ENCODE measurements at places on chromosomes 7 and 10. TPM values are rescaled to one million over a fixed set of nuclear protein-coding genes. Genes with fewer than 3 reads are reported as not detected.

GRCh38 chr10:32317795-32318357 lies 29.1 kb downstream of the EPC1 start:
- DNase-seq: no peak

DNA sequence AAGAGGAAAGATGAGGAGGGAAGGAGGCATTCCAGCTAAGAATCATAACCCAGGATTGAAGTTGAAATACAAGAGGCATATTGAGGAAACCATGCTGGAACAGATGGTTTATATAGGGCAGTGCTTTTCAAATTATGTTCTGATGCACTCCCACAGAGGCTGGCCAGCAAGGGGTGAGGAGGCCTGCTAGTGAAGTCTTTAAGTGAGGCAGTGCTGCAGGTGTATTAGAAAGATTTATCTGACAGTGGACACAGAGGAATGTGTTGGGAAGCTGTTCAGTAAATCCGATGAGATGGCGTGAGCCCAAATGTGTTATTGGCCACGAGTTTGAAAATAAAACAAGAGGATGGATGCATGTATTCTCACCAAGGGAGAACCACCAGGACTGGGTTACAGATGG lies 28.6 kb downstream of the REEP3 start:
- no peak for DNase-seq

DNA sequence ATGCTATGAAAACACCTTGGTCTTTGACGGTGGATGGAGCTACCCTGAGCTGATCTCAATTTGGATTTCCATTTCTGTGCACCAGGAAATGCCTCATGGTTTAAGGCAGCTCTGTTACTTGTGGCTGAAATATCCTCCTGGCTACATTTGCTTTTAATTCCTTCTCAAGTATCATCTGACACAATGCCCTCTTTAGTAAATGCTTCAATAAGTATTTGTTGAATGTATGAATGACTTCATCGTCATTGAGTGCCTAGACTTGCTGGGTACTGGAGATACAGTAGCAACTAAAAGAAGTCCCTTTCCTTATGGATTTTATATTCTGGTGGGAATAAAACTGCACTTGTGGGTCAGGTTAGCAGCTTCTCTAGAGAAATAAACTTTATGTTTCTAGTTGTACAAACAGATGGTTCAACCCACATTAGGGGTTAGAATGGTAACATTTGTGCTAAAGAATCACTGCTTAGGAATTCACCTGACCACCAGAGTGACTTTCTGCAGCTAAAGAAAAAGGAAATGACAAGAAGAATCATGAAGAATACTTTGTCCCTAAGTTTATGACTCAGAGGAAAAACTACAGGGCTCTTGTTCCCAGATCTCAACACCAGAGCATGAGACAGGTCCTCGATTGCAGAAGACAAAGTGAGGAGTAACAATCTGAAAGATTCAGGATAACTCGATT lies 21.8 kb upstream of the SMNDC1 start:
- no peak for DNase-seq

DNA sequence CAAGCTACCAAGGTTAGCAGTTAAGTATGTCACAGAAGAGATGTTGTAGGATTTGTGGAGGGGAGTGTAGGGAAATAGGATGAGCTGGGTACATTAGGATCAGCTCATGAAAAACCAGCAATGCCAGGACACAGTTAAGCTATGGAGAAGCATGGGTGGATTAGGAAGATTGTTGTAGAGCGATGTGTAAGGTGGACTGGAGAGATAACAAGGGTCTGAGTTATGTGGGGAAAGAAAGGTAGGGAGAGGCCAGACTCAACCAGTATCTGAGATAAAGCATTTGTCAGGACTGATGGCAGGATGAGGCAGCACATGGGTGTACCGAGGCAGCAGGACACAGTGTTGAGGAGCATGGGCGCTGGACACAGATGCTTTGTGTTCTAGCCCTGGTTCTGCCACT lies 85.4 kb upstream of the PRR15 start:
- DNase-seq: no peak

GRCh38 chr7:100406767-100407166 lies 21.7 kb downstream of the ZCWPW1 start:
- no peak for DNase-seq

DNA sequence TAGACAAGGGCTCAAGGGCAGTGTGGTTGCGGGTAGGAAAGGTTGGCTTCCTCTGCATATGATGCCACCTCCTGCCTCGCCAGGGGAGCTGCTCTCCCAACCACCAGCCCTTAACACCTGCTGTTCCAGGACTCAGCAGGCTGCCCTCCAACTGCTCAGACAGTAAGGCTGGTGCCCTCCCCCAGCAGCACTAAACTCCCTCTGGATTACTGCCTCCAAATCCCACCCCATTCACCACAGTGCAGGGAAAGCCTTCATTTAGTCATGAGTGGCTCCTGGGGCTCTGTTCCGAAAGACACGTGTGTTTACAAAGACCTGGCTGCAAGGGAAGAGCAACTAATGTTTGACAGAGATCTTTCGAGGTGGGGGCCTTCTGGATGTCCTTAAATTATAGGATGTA lies 437.2 kb upstream of the MKI67 start:
- DNase-seq: no peak

GRCh38 chr7:47331179-47331565 lies 250.7 kb downstream of the TNS3 start:
- no peak for DNase-seq

The SKAP2 gene
- total RNA-seq: 54.7 TPM

The SRGN gene
- 2,302 TPM for total RNA-seq

The EPDR1 gene
- 103 TPM for total RNA-seq

The C10orf143 gene
- not detected for total RNA-seq

DNA sequence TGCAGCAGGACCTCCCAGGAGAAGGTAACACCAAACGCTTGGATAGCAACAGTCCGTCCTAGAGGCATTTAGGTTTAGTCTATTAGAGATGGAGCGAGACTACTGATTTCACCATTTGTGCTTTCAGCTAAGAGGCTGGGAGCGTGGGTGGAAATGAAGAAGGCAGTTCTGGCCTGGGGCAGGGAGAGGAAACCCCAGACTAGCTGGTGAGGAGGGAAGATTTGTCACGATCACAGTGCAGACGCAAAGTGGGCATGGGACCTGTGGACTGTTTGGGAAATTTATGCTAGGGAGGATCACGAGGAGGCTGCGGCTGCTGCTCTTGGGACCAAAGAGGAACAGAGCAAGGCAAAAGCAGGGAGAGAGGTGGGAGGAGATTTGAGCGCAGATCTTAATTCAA lies 130.4 kb upstream of the AOAH start:
- DNase-seq: no peak

DNA sequence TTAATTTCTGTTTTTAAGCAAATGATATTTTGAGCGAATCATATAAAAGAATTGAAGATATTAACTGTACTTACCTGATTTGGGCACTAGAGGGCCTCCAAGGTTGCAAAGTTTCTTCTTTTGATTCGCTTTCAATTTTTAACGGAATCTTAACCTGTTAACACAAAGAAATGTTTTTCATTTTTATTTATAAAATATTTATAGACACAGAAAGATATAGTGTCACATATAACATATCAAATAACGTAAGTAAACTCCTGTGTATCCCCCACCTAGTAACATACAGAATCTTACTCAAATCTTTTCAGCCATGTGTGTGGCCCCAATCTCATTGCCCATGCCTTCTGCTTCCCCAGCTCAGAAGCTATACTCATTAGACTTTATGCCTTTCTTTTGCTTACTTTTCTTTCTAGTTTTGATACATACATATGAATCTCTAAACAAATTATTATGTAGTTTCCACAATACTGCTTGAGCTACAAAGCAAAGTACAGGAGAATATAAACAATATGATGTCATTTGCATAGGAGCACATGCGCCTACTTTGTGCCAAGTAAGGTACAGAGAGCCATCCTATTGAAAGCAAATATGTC lies 49.5 kb upstream of the ZPBP start:
- DNase-seq: no peak

- no peak for DNase-seq
Observed at GRCh38 chr7:140156460-140157080, 20.2 kb downstream of the KDM7A start.

The SP8 gene
- 0.06 TPM for total RNA-seq

DNA sequence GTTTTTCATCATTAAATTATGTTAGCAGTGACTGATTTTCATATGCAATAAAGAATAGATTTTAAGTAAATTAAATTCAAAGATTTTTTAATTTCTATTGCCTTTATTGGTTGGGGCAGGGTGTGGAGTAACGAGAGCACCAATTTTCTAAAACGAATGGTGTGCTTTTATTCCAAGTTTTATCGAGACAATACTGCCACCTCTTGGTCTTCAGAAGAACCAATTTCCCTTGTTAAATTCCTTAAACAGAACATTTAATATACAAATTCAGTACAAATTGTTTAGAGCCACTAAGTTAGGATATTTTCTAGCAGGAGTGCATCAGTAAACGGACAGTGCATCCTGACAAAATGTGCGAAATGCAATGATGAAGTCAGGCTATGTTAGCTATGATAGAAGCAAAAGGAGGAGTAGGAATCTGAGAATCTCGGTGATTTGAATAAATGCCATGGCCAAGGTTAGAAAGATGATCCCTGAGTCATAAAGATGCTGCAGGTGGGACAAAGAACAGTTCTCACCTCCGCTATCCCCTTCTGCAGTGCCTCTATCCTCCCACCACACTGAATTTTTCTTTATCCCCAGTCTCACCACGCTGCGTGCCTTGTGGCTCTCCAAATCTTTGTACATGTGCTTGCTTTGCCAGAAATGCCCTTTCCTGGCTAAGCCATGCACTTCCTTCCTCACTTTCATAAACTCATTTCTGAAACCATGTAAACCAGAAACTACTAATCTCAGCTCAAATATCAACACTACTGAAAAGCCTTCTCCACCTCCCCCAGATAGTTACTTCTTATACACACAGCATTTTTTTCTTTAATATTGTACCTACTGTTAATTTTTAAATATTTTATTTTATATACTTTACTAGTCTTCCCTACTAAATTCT lies 31.9 kb upstream of the AGBL3 start:
- peak; percentile 41 for DNase-seq

DNA sequence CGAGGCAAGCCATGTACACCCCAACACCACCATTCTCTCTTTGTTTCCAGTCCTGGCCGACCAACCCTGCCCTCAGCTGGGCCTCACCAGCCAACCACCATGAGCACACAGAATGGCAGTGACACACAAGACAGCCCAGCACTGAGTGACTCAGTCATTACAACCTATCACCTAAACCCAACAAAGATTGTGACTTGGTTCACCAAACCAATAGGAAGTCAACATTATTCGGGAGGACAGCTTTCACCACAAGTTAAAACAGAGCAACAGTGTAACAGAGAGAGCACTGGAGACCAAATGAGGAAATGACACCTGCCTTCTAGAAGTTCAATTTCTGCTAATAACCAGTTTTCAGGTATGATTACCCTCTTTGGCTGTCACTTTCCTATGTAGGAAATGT lies 72.1 kb downstream of the DNMBP start:
- no peak for DNase-seq

DNA sequence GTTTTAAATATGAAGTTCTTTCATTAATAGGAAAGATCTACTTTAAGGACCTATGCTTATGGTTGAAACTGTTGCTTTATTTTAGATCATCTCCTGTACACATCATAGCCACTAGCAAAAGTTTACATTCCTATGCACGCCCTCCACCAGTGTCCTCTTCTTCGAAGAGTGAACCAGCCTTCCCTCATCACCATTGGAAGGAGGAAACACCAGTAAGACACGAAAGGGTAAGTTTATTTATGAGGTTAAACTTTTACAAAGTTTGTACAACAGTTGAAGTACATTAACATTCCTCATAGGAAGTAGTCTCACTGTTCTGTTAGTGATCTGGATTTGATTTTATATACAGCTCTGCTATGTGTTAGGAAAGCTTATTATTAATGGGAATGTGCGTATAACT lies 16.9 kb downstream of the HBP1 start:
- DNase-seq: no peak

The PRPS1L1 gene
- not detected for total RNA-seq

GRCh38 chr10:73405556-73405955 lies 8.3 kb downstream of the ANXA7 start:
- no peak for DNase-seq

DNA sequence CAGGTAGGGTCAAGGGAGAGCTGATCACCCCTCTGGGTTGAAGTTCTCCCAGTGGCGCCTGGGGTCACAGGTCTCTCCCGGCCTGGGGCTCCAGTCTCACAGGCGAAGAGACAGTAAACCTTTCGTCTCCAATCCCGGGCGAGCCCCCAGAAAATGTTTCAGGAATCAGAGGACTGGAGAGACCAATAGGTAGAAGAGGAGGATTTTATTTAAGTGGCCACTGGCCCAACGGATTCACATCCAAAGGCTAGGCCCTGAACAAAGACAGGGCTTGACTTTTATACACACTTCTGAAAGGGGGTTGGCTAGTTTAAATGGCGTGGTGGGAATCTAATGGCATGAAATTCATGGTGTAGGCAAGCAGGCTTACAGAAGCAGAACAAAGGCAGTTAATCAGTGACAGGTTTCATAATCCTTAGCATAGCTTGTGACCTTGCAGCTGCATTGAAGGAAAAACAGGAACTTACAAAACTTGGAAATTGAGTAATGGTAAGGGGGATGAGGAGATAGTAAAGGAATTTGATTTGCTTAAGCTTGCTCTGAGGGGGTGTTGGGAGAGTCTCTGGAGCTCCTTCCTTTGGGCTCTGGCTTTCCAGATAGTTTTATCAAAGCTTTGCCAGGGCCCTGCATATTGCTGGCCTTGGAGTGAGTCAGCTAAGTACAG lies 105.5 kb downstream of the TRIM24 start:
- DNase-seq: no peak

GRCh38 chr7:125279961-125280360 lies 350.3 kb upstream of the POT1 start:
- DNase-seq: no peak

The CH25H gene
- total RNA-seq: not detected

- DNase-seq: no peak
Observed at GRCh38 chr7:40230101-40230500, 95.3 kb downstream of the SUGCT start.

- no peak for DNase-seq
Observed at GRCh38 chr7:39228946-39229345, 251.2 kb downstream of the POU6F2 start.

GRCh38 chr10:69481305-69481704 lies 30.0 kb downstream of the TSPAN15 start:
- DNase-seq: no peak

The CCDC136 gene
- total RNA-seq: 0.87 TPM

DNA sequence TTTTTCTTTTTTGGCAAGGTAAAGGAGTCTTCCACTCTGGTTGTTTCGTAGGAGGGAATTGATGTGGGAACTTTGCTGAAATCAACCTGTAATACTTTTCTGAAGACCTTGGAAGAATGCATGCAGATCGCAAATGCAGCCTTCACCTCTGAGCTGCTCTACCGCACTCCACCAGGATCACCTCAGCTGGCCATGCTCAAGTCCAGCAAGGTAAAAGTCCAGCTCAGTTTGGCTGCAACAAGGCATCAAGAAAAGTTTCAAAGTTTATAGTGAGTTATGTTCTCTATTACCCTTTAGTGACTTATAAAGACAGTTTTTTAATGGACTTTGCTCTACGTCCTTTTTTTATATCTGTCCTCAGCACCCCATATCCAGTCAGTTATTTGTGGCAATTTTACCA lies 21.0 kb downstream of the PLEKHA8 start:
- DNase-seq: no peak

DNA sequence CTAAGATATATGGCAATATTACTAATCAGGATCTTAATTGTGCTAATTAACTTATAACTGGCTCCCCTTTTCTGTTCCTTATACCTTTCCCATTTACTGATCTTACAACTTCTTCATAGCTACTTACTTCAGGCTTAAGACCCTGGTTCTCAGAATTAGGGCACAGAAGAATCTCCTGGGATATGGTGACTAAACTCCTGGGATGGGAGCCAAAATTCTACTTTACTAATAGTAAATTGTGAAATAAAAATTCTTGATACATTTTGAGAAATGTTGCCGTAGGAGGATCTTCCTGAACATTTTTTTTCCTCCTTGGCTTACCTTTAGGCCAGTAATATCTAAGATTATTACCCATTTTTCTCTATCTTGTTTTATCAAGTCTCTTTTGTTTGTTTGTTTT lies 309.5 kb downstream of the ATRNL1 start:
- no peak for DNase-seq

Data from NCI-H460 (cell line).